ENCODE measurements at places on chromosomes 7 and 10.

GRCh38 chr7:28672397-28672797 lies 260.1 kb downstream of the CREB5 start:
- DNase-seq: no peak

GRCh38 chr10:15715619-15716227 lies 4.0 kb downstream of the ITGA8 start:
- no peak for DNase-seq

DNA sequence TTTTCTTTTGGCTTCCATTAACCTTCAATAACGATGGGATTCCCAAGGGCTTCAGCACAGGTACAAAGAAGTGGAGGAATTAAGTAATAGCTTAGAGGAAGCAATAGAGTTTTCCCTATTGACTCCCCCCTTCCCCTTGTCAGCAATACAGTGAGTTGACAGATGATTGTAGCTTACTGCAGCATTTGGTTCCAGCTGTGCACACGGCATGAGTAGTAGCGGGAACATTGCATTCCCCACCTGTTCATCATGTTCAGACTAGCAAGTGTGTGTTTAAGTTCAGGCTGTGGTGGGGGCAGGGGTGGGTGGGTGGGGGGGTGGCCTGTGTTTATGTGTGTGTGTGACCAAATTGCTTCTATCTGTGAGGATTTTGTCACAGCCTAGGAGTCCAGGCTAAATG lies 4.6 kb upstream of the ADRA2A start:
- no peak for DNase-seq

DNA sequence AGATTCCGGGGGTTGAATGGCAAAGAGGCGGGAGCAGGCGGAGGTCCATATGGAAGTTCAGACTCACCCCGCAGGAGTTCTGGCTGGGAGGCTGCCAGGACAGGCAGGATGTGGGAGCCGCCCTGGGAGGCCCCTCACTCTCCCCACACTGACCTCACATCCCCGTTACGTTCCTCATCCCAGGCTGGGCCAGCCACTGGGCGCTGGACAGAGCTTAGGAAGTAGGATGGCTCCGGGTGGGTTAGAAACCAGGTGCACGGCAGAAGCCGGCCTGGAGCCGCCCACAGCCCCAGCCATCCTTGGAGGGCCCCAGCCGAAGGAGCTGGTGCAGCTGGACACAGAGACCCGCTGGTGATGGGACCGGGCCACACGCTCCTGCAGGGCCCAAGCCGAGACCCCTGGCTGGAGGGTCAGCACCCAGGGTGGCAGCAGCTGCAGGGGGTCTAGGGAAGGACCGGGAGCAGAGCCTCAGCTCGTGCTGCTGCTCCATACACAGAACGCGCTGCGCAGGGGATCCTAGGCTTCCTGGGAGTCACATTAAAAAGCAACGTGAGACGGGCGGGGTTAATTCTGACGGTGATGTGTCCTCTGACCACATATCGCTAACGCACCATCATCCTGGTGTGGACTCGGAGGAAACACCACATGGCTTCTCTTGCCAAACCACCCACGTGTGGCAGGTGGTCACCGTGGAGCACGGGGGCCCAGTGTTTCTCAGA lies 98.6 kb upstream of the DIP2C start:
- DNase-seq: no peak

- no peak for DNase-seq
These were observed 4.0 kb downstream of the PTEN start for GRCh38 chr10:87867453-87867852.

DNA sequence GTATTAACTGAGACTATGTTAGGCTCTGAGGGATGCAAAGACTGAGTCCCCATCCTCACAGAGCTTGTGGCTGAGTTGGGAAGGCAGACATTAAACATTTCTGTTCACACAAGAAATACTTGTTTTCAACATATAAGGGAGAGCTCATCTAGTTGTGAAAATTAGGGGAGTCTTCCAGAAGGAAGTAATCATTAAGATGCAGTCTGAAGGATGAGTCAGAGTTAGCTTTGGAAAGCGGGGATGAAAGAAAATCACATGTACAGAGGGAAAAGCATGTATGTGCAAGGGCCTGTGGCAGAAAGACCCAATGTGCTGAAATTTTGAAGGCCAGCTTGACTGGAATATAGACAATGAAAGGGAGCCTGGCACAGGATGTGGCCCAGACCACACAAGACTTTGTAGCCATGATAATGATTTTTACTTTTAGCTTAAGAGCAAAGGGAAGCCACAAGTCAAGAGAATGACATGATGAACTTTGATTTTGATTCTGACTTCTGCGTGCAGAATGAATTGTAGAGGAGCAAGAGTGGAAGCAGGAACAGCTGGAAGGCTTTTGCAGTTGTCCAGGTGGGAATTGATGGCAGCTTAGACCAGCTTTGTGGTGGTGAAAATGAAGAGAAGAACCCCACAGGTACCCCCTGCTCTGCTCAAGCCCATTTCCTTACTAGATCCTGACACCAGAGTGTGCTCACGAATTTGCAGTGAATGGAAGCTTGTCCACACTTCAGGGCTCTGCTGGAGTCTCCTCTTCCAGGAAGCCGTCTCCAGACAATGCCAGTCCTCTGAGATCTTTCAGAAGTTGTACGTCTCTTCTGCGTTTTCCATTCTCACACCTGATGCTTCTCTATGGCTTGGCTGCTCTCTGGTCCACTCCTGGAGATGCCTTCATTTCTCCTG lies 115.6 kb downstream of the ATXN7L1 start:
- no peak for DNase-seq

DNA sequence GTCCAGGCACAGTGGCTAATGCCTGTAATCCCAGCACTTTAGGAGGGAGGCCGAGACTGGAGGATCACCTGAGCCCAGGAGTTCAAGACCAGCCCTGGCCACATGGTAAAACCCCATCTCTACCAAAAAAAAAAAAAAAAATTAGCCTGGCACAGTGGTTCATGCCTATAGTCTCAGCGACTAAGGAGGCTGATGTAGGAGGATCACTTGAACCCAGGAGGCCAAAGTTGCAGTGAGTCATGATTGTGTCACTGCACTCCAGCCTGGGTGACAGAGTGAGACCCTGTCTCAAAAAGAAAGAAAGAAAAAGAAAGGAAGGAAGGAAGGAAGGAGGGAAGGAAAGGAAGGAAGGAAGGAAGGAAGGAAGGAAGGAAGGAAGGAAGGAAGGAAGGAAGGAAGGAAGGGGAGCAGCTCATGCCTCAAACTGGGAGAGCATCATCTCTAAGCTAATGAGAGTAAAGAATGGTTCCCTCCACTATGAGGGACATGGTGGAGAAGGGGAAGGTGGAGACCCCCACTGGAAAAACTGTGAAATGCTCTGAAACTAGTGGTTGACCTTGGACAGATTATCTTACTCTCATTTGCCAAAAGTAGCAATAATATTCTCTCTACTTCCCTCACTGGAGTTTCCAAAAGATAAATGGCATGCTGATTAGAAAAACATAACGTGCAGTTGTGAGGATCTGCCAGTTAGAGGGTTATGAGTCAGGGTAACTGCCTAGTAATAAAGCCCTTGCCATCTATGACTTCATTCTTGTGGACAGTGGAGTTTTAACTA lies 16.8 kb downstream of the GIMAP5 start:
- DNase-seq: no peak

- no peak for DNase-seq
These were observed 11.1 kb downstream of the CALY start for GRCh38 chr10:133325440-133326222.

GRCh38 chr7:119983468-119983867 lies 289.5 kb upstream of the KCND2 start:
- no peak for DNase-seq

DNA sequence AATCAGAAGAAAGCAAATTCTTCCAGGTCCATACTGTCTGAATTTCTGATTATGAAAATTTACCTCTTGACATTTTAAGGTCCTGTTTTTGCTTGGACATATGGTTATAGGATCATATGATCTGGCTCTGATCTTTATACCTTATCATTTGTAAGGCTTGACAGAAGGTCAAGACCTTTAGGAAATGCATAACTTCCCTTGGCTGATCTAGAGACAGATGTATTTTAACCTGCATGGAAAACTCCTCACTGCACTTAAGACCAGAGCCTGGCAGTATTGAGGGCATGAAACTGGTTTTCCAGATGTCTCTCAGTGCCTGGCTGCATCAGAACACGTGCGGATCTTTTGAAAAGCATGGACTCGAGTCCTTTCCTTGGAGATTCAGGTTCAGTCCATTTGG lies 55.9 kb downstream of the TRRAP start:
- DNase-seq: no peak

DNA sequence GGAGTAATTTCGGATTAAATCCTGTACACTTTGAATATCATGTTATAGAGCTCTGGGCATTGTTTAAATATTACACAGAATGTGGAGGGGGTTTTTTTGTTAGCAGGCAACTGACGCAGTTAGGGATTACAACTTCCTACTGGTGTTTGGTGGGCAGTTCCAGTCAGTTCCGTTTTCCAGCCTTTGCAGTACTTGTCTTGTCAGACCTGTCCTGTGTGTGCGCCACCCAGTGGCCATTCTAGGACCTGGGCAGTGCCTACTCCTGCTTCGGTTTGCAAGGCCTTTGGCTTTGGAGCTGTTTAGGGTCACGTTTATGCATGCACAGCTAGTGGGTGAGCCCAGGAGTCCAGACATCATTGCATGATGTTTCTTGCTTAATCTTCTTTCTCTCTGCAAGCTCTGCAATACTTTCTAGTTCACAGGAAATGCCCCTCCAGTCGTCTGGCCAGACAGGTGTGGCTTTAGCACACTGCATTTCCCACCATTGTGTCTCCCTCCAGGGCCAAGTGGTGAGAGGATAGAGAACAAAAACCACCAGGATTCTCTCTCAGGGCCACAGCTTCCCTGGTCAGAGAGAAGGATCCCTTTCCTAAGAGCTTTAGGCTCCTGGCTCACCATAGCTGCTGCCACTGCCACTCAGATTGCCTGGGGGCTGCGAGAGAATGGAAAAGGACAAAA lies 96.5 kb upstream of the TARP start:
- peak; percentile 58 for DNase-seq

DNA sequence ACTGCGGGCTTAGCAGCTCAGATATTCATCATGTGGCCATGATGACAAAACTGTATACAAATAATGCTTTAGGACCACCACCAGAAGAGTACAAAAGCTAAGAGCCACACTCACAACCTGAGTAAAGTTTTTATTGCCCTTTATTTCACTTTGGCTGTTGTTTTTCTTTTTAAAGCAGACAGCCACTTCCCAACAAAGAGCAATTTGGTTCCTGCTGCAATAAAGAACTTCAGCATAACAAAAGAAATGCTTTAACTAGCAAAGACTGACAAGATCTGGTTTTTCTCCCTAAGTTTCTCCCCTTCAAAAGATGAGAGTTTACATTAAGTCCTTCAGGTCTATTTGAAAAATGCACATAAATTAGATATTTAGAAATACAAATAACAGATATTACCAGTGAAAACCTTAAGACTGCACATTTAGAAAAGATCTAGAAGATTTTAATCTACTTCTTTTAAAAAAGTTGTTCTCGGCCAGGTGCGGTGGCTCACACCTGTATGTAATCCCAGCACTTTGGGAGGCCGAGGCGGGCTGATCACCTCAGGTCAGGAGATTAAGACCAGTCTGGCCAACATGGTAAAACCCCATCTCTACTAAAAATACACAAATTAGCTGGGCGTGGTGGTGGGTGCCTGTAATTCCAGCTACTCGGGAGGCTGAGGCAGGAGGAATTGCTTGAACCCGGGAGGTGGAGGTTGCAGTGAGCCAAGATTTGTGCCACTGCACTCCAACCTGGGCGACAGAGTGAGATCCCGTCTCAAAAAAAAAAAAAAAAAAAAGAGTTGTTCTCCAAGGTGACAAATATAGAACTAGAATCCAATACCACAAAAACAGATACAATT lies 59.4 kb downstream of the WAPL start:
- DNase-seq: no peak

GRCh38 chr7:17558558-17559332 lies 260.3 kb downstream of the AHR start:
- DNase-seq: no peak

DNA sequence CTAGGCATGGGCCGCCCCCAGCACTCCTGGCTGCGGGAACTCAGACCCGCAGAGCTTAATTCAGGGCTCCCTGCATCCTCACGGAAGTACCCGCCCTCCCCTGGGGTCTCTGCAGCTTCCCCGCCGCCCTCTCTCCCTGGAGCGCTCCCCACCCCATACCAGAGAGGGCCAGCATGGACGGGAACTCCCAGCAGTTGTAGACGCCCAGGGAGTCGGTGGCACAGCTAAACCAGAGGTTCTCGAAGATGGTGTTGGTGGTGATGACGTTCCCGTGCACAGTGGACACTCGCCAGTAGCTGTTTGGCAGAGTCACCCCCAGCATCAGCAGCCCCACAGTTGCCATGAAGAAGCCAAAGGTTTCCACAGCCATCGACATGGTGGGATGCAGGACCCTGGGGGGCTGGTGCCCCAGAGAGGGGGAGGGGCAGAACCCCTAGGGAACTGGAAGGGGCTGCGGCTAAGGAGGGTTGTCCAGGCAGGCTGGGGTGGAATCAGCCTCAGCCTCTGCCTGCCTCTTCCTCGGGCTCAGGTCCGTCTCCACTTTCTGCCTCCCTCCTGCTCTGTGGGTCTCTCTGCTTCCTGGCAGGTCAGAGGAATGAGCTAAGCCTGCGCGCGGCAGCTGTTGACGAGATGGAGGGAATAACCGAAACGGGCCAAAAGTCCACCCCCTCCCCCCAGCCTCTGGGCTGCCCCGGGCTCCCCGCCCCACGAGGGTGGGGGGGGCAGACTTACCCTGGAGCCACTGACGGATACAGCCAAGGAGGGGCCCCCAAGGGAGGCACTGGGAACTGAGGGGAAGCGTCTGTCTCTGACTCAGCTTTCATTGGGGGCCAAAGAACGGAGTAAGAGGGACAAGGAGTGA lies at the start of gene CLDN15:
Gene CLDN15, minus strand, starts transcription at position 597 of the 862 bp plus-strand sequence. Its CDS starts 221 bp downstream, at position 376.
- DNase-seq: no peak

DNA sequence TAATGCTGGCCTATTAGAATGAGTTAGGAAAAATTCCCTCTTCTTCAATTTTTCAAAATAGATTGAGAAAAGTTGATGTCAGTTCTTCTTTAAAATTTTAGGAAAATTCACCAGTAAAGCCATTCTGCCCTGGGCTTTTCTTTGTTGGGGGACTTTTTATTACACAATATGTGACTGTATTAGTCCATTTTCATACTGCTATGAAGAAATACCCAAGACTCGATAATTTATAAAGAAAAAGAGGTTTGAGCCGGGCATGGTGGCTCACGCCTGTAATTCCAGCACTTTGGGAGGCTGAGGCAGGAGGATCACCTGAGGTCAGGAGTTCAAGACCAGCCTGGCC lies 12.7 kb downstream of the TAS2R40 start:
- DNase-seq: no peak

GRCh38 chr7:114976666-114977065 lies 54.8 kb downstream of the MDFIC start:
- DNase-seq: no peak

GRCh38 chr7:40019558-40019957 lies 69.5 kb downstream of the CDK13 start:
- DNase-seq: no peak

DNA sequence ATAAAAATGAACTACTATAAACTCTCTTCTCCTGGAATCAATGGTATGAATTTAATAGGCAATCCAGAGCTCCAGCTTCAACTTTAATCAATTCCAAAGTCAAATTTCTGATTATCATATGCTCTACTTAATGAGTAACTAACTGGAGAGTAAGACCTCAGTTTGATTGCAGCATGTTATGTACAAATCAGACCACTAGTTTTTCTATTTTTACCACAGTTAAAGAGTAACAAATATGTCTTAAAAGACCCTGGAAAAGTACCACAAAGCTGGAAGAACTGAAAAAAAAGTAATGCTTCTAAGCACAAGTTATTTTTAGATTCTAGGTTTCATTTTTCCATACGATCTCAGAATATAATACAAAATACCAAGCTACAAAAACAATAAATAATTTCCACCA lies 56.0 kb upstream of the TNKS2 start:
- DNase-seq: no peak
